Umbilical cord (tissue), 2 donors: ENCODE measurements at places on chromosomes 3 and 15.

DNA sequence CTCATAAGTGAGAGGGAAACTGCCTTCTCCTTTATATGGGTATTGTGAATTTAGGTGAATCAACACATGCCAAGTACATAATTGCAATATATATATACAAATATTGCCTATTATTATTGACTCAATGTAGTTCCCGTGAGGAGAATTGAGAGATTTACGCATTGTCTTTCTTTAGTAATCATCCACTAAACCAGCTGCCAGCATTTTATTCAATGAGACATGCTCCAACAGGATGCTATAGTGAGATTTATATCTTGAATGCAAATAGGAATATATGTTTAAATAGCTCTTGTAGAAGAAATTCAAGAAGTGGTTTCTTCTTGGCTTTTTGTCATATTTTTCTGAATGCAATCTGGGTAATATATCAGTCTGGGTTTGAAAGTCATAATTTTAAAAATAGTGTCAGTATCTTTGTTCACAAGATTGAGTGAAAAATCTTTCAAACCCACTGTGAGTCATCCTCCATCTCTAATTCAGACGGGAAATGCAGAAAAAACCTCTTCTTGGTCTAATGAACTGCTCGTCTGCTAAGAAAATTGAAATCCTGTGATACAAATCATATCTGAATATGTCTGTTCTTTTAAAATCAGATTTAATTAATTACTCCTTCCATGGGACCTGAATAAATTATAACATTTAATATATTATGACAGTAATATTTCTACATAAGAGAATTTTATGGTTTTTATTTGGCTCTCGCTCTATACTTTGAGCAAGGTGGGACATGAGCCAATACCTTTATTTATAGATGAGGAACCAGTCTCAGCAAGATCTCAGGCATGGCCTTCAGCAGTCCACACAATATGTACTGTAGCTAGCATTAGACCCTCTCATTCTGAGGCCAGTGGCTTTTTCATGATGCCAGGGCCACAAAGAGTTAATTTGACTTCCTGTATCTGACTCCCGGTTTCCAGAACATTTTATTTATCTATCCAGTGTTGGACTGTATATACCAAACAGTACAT is 516.0 kb downstream of the GABRG3 start:
- DNase-seq, result peak; percentile 61

DNA sequence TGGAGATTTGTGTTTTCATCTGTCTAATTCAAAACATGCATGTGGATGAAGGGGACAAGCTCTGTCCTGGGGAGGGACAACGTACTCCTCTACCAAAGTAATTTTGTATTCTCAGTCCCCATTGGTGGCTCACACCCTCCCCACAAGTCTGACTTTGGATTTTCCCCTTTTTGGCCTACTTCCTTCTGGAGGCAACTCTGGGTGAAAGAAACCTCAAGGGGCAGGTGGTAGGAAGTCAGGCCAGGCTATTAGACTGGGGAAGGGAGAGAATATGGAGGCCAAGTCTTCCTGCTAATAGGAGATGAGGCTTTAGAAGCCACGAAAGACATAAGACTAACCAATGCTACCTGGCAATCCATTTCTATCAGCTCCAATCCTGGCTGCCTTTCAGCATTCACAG is 124.9 kb upstream of the RASGRP1 start:
- no peak for DNase-seq

GRCh38 chr3:66253790-66254620 is 33.2 kb downstream of the SLC25A26 start:
- peak; percentile 24 for DNase-seq

DNA sequence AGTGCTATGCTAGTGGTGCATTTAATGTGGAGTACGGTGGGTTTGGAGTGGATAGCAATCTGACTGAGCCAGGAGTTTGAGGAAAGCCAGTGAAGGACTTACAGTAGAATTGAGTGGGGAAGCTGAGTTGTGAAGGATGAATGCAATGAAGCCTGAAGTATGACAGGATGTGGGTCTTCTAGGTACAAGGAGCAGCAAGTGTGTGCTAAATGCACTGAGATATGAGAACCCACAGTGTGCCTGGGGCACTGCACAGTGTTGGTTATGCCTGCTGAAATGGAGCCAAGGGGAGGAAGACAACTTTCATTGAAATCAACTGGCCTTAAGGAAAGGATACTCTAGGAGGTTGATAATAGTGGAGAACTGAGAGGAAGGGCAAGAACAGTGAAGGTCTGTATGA is 105.5 kb upstream of the MRPL3 start:
- no peak for DNase-seq

- DNase-seq, result no peak
Observed at GRCh38 chr15:80618685-80619400, 76.3 kb upstream of the ABHD17C start.

GRCh38 chr3:117480972-117481371 is 771.4 kb downstream of the TUSC7 start:
- no peak for DNase-seq

- DNase-seq, result peak; percentile 95
Observed at GRCh38 chr3:122514123-122515019, at the start of gene KPNA1. KPNA1 (minus strand) TSS chr3:122514939; CDS start chr3:122496565, 18,374 bp downstream.
